ENCODE measurements at places on chromosomes 4 and X.

DNA sequence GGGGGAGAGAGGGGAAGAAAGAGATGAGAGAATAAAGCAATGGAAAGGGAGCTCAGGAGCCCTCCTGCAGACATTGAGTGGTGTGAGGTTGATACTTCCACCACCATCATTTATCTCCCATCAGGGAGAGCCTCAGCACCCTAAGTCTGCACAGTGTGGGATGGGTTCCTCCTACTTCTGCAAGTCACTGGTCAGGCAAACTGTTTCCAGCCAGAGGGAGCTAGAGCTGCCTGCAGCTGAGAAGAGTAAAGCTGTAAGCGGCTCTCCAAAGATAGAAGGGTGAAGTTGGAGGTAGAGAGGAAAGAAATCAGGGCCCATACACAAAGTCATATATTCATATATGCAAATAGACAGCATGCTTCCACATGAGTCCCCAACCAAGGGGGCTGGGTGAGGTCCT, 21.9 kb upstream of the ZNF81 start:
- DNase-seq: no peak

DNA sequence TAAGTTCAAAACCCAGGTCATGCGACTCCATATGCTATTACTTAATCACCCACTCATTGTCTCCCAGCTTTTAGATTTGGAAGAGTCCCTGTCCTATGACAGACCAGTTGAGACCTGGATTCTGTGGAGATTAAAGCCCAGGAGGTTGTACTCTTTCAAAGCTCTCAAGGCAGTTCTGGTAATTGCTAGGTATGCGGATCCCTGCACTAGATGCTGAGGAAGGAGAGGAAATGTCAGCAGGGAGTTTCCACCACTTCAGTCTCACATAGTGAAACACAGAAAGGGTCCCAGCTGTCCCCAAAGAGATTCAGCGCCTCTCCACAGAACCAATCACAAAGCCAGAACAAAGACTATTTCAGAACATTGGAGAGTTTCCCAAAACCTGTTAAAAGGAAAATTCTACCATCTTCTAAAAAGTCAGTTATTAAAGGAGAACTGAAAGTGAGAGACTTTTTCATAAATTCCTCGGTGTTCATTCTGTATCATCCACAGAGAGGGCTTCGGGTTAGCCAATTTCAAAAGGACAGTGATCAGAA, 53.4 kb downstream of the IRF2 start:
- DNase-seq: no peak

GRCh38 chr4:163111588-163111987, 55.1 kb downstream of the NAF1 start:
- DNase-seq: no peak

- DNase-seq: no peak
Observed at GRCh38 chr4:41141900-41142299, 72.4 kb downstream of the APBB2 start.

GRCh38 chr4:16537926-16538325, 311.7 kb upstream of the TAPT1 start:
- DNase-seq: no peak

GRCh38 chr4:161287678-161288352, 876.0 kb downstream of the FSTL5 start:
- no peak for DNase-seq

DNA sequence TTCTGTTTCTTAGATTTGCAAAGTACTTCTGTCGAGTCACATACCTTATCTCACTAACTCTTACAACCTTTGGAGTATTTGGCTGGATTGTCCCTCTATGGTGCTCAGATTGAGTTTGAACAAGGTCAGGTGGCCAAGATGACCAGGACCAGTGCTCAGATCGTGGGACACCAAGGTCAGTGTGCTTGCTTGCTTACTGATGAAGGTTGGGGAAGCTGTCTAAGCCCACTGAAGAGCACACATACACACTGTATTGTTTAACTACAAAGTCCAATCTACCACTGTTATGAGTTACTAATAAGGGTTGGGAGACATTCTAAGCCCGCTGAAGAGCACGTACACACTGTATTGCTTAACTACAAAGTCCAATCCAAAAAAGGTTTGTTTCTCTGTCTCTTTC, 53.7 kb downstream of the TAB3 start:
- DNase-seq: no peak

DNA sequence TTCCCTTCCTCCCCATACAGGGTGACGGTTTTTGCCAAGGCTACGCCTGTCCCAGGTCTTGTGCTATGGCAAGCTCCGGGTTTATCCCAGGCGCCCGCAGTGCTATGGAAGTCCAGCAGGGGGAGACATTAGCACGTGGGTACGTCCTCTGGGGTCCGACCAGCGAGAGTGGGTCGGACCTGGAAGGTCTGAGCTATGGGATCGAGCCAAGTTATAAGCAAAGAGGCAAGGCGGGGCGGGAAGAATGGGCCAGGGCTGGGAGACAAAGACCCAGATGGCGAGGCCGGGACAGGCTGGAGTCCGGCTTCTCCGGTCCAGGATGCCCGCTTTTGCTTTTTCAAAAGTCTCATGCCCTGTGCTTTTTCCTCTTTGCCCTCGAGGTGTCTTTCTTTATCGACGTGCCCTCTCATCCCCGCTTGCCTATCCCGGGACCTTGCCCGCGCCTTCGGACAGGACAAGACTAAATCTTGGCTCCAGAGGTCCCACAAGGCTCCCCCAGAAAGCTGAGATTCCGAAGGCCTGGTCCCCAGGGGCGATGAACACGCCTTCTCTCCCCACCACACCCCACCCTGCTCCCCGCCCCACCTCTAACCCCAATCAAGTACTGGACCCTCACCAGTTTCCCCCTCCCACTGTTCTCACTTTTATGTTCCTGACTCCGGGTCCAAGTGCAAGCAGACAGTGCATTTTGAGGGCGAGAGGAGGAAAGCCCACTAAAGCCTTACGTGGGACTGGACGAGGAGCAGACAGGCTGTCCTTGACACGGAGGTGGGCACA, 785 bp upstream of the EFNB1 start:
- DNase-seq: peak; percentile 66

DNA sequence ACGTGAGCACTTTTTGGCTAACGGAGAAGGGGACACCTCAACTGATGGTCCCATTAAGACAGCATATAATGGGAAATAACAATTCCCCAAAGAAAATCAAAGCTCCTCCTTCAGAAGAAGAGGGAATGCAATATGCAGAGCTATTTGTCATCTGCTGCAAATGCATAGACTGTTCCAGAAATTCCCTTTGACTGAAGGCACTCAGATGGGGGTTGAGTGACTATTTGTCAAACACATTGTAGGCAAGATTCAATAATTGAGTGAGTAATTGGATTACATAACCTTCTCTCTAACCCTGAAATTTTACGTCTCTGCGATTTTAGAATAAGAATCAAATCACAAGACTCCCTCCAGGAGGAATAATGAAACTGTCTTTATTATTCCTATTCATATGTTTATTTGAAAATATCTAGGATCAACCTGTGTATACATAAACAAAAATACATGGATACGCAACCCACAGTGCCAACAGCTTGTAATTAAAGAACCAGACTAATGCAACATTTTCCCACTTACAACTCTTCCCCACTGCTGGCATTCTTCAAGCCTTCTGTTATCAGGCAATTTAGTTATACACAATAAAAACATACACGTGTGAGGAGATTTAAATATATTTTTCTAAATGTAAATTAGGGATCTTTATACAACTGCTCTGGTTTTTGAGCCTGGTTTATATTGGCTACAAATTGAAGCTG, 256.6 kb downstream of the GBA3 start:
- DNase-seq: no peak

DNA sequence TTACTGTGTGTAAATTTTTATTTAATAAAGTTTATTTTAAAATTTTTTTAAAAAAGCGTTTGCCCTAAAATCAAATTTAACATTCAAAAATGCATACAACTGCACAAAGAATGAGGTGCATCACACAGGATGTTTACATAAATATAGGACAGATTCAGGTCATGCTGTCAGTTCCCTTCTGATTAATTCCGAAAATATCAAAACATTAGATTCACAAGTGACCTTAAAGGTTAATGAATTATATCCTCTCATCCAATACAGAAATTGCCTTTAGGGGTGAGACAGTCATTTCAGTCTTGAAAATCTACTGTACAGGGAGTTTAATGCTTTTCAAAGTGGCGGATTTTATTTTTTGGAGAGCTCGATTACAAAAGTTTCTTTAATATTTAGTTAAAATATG, 208.7 kb upstream of the FTHL17 start:
- DNase-seq: no peak

- DNase-seq: no peak
Observed at GRCh38 chrX:13341491-13342101, 21.7 kb upstream of the ATXN3L start.

DNA sequence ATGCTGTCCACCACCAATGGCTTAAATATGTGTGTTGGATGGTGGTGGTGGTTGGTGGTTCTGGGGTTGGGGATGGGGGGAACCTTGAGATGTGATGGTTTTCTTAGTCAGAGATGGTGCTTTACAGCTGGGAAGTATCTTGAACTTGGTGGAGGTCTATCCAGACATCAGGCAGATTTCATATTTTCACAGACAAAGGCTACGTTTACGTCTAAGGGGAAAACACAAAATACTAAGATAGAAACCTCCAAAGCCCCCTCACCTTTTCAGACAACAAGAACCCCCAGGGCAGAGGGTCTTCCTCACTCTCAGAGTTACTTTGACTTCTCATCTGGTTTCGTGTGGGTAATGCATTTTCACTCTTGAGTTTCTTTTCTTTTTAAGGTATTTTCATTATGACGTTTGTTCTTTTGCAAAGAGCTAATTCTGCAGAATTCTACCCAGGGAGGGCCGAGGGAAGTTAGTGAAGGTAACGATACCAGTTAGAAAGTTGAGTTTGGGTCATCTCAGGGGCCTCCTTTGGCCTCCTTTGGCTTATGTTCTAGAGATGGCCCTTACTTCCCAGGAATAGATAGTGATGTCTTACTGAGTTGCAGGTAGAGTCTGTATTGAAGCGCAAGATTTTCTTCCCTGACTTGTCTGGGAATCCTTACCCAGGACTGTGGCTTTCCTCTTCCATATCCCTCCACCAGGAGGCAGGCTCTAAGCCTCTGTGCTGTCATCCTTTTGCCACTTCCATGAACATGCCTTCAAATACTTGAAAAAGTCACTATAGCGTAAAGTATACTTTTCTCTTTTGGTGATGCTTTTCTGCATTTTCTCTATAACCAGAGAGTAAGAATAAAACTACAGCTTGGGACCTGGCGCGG, 31.9 kb downstream of the RHOH start:
- no peak for DNase-seq

DNA sequence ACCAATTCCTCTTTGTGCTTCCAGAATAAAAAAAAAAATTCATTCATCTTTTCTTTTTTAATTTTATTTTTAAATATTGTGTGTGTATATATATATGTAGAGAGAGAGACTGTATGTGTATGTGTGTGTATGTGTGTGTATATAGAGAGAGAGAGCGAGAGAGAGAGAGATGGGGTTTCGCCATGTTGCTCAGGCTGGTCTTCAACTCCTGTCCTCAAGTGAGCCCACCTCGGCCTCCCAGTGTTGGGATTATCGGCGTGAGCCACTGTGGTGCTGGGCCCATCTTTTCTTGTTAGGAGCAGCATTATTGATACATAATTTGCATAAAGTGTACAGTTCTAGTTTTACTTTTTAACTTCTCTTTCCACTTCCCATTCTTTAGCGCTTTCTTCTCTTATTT, 33.6 kb downstream of the KDM6A start:
- DNase-seq: no peak

GRCh38 chrX:31168551-31168950, 96.7 kb upstream of the FTHL17 start:
- no peak for DNase-seq

DNA sequence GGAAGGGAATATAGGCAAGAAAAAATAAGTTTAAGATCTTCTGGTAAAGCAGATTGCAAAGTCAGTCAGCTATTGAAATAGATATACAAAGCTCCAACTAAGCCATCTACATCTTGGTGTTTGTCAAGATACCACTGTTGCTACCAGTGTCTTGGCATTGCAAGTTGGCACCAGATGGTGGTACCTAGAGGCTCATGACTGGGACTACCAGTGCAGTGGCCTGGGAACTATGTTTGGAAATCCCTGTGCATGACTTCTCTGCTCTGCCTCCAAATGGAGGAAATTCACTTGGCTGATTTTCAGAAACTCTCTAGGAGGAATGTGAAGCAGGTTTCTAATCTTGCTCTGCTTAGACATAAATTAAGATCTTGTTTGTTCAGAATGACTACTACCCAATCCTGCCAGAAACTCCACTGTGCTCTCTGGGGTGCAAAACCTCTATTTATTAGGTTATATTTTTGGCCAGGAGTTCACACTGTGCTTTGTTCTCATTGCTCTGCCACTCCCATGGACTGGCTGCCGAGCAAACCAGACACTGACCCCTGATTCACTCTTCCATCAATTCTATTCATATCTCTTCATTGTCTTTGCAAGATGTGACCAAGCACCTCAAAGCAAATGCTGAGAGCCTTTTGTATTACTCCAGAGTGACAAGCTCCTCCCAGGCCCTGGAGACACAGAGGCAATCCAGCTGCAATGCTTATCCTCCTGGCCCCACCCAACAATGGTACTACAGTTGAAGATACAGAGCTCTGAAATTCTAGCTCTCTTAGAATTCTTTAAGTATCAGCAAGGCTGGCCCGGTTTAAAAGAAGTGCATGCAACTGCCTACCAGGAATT, 272.3 kb upstream of the FGF16 start:
- no peak for DNase-seq

GRCh38 chrX:11741574-11741973, 16.5 kb upstream of the MSL3 start:
- DNase-seq: no peak

DNA sequence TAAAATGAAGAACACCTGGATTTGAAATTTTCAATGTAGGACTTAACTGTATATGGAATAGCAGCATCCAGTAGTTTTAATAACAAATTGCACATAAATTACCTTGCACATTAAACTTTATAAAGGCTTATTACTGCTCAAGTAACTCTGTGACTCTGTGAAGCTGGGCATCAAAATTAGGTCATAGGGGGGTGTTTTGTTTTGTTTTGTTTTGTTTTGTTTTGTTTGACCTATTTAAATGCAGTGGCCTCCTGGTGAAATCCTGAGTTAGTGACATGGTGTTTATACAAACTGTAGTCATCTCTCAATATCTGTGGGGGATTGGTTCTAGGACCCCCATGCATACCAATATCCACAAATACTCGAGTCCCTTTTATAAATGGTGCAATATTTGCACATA, 51.9 kb upstream of the ADAD1 start:
- no peak for DNase-seq

DNA sequence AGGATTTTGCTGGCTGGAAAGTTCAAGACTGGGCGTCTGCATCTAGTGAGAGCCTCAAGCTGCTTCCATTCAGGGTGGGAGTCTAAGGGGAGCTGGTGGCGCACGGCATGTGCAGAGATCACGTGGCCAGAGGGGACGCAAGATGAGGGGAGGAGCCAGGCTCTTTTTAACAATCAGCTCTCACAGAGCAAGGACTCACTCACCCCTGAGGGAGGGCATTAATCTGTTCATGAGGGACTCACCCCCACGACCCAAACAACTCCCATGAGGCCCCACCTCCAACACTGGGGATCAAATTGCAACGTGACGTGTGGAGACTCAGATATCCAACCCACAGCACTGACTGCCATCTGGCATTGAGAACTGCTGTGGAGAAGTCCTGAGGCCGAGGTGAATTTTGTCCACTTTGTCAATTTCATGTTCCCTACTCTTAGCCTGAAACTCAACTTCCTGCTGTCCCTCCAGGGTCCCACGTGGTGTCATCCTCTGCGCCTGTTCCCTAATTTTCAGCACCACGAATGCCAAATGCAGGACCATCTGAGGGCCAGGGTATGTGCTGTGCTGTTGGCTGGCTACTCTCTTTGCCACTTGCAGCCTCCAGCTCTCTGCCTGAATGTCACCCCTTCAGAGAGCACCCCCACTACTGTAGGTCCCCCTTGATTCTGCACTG, 5.6 kb downstream of the ZFP92 start:
- DNase-seq: no peak

Data from activated T-cell treated with anti-CD3 and anti-CD28 coated beads for 1 hour (primary cell).